HFFc6 (cell line): ENCODE measurements at places on chromosomes 13 and 19. TPM values are rescaled to one million over a fixed set of nuclear protein-coding genes. Genes with fewer than 3 reads are reported as not detected.

- no peaks in the 10 kb centered on the region for H3K4me1 ChIP-seq
- no peak for DNase-seq
- no peaks in the 10 kb centered on the region for H3K27me3 ChIP-seq
- H3K36me3 ChIP-seq = peaks cover 19% of the 10 kb centered on the region; the same call in 1 of the 2 replicates
- H3K4me3 ChIP-seq = no peak overlapping the region
Observed at GRCh38 chr19:22030680-22031079, 19.9 kb upstream of the ZNF208 start.

- H3K4me1 ChIP-seq = no peaks in the 10 kb centered on the region
- no peak overlapping the region for H3K27ac ChIP-seq
- H3K4me3 ChIP-seq = no peak overlapping the region
Observed at GRCh38 chr19:10093295-10094186, 7.4 kb downstream of the SHFL start.

GRCh38 chr19:876780-877314 is 16.1 kb downstream of the MED16 start:
- DNase-seq = no peak
- peaks cover 17% of the 10 kb centered on the region for H3K36me3 ChIP-seq
- H3K4me1 ChIP-seq = no peaks in the 10 kb centered on the region
- H3K27ac ChIP-seq = no peak overlapping the region

DNA sequence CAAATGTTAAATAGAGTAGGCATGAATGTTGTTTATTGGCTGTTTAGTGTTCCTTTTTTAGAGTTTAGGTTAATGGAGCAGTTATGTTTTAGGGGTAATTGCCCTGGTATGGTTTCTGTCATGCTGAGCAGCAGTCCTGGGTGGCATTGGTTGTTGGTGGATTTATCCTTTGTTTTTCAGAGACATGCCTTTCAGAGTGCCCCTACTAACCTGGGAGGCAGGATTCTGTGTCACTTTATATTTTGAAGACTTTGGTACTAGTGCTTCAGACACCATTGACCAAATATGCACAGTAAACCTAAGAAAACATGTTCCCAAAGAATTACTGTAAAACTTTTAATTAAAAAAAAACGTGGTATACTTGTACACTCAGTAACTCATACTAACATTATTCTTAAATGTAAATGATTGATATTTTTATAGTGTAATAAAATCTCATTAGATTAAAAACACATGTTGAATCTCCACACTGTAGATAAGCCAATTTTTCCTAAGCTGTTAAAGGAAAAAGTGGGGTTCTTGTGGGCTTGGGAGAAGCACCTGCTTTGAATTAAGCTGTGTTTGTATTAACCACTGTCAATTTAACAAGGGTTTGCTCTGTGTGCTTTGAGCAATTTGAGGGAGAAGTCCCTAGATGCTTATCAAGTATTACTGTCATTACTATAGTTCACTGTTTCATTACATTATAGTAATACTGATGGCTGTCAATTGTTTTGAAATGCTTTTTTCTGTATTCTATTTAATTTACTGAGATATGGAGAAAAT is 133.2 kb downstream of the LMO7 start:
- peaks cover 15% of the 10 kb centered on the region for H3K27me3 ChIP-seq
- peak overlapping the region; percentile 71 for H3K27ac ChIP-seq
- no peak for DNase-seq
- peaks cover 35% of the 10 kb centered on the region for H3K36me3 ChIP-seq

GRCh38 chr13:114151565-114152284 is 19.3 kb upstream of the RASA3 start:
- no peaks in the 10 kb centered on the region for H3K36me3 ChIP-seq
- no peak overlapping the region for H3K4me3 ChIP-seq
- peaks cover 12% of the 10 kb centered on the region for H3K4me1 ChIP-seq
- peaks cover 14% of the 10 kb centered on the region for H3K27me3 ChIP-seq
- DNase-seq = no peak

- H3K27me3 ChIP-seq = no peaks in the 10 kb centered on the region
- no peaks in the 10 kb centered on the region for H3K4me1 ChIP-seq
- no peak overlapping the region for H3K27ac ChIP-seq
Observed at GRCh38 chr13:34733721-34734120, 208.3 kb upstream of the NBEA start.

DNA sequence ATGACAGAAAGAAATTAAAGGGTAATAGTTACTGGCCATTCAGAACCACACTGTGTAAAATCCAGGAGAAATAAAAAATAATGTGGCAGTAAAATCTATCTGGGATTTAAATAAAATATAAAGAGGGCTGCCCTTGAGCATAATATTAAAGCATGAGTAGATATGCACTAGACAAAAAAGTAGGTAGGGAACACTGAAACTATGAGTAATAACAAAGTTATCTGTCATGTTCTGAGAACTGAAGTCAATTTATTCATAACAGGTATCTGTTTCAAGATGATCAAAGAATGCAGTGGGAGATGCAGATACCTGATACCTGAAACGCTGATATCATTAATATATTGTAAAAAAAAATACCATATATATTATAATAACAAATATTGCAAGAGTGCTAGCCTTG is 1672.0 kb downstream of the SLITRK5 start:
- no peaks in the 10 kb centered on the region for H3K36me3 ChIP-seq
- H3K27ac ChIP-seq = no peak overlapping the region
- H3K4me3 ChIP-seq = no peak overlapping the region
- DNase-seq = no peak
- H3K27me3 ChIP-seq = no peaks in the 10 kb centered on the region

DNA sequence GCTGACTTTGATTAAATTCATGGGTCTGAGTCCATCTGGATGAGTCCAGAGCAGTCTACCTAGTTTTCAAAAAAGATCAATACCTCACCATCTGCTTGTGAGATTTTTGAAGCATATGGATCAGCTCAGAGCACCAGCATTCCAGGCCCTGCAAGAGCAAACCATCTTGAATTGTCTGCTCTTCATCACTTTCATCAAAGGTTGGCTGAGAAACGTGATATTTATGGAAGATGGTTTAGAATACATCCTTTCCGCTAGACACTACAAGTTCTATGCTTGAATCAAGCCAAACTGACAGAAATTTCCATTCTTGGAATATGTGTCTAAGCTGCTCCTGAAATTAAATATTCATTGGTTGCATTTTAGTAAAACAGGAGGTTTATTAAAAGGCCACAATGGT is 190.3 kb downstream of the KCNRG start:
- no peak overlapping the region for H3K4me3 ChIP-seq
- H3K27ac ChIP-seq = no peak overlapping the region
- no peaks in the 10 kb centered on the region for H3K36me3 ChIP-seq
- H3K4me1 ChIP-seq = peaks cover 12% of the 10 kb centered on the region
- H3K27me3 ChIP-seq = peaks cover 10% of the 10 kb centered on the region

DNA sequence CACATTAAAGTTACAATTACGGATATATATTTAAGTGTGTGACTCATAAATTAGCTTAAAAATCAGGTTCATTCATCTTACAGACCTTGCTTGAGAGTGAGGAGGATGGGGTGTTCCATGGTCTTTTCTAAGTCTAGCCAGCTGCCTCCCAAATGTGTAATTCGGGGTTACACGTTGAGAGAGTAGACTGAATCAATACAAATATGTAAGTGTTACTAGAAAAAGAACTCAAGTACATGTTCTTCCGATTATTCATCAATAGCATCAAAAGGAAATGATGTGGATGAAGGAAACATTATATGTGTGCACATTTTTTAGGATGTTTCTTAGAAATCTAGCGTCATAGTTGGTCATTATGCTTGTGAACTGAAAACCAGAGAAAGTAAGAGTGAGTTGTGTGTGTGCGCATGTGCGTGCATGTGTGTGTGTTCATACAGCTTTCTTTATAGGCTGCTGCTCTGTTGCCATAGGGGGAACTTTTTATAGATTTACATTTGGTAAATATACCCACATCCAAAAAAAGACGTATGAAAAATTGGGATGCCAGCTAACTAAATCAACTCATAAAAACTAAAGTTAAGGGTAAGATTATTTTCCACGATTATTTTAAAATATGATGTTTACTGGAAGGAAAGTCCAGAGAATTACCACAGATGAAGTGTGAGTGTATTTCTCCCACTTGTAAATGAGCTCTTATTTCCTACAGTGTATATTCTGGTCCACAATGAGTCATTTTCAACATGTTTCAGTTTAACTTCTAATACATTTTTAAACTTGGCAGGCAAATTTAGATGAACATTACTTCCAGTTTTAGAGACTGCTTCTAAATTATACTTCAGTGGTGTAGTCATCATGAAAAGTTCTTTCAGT is 82.4 kb downstream of the PIBF1 start:
- H3K4me3 ChIP-seq = peak overlapping the region; percentile 79
- H3K4me1 ChIP-seq = peaks cover 21% of the 10 kb centered on the region
- H3K27ac ChIP-seq = peak overlapping the region; percentile 85
- H3K27me3 ChIP-seq = no peaks in the 10 kb centered on the region
- peak; percentile 58 for DNase-seq

DNA sequence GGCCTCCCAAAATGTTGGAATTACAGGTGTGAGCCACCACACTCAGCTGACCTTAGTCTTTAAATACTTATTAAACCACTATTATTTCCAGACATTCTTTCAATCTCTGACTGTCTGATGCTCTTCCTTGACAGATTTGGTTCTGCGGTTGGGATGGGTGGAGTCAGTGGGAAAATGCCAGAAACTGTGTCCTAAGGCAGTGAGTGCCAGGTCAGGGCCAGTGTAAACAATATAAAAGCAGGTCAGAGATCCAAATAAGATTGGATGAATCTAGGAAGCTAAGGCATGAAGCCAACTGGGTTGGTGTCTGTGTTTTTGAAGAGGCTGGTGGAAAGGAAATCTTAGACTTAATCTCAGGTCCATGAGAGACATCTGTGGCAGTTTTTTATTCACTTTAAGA is 74.7 kb downstream of the KLF5 start:
- H3K4me3 ChIP-seq = peak overlapping the region; percentile 16; the same call in 1 of the 2 replicates
- H3K4me1 ChIP-seq = peaks cover 58% of the 10 kb centered on the region
- 0 out of 2 replicates have a peak, but pooled peaks cover 2% of the 10 kb centered on the region for H3K27me3 ChIP-seq
- H3K36me3 ChIP-seq = peaks cover 12% of the 10 kb centered on the region; the same call in 1 of the 2 replicates

GRCh38 chr13:101490406-101491015 is 38.0 kb downstream of the ITGBL1 start:
- peak overlapping the region; percentile 91 for H3K27ac ChIP-seq
- H3K36me3 ChIP-seq = peaks cover 6% of the 10 kb centered on the region
- no peaks in the 10 kb centered on the region; the same call in 1 of the 2 replicates for H3K27me3 ChIP-seq
- peaks cover 61% of the 10 kb centered on the region for H3K4me1 ChIP-seq

Gene ZNF45
- total RNA-seq = 9.9 to 10.9 TPM (median 10.5 TPM) in 3 replicates

GRCh38 chr13:61286148-61286745 is 129.4 kb downstream of the PCDH20 start:
- H3K4me1 ChIP-seq = no peaks in the 10 kb centered on the region
- DNase-seq = no peak
- H3K27me3 ChIP-seq = no peaks in the 10 kb centered on the region
- no peak overlapping the region for H3K4me3 ChIP-seq

DNA sequence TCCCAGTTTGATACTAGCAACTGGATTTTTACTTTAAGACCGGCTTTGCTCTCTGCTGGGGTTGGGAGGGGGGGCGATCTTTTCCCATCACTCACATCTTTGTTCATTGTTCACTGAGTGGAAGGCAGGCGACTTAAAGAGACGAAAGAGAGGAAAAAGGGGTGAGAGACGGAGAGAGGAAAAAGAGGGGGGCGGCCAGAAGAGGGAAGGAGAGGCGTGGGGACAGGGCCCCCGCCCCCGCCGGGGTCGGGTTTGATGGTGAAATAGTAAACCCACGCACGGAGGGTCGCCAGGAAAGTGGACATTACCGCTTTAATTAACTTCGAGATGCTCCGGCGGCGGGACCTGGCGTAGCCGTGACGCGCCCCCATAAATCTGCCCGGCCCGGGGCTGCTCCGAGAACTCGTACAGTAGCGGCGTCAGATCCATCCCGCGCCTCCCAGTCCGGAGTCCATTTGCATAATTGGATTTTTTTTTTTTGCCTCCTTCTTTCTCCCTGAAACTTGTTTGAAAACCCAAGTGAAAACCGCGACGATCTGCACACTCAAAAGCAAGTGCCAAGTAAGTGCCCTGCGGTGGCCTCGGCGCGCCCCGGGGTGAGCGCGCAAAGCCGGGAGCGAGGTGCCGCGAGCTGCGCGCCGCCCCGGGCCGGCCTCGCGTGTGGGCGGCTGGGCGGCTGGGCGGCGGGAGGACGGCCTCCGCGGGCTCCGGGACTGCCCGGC is 143.9 kb upstream of the ZNF536 start:
- peaks cover 24% of the 10 kb centered on the region for H3K4me1 ChIP-seq
- H3K27me3 ChIP-seq = peaks cover 37% of the 10 kb centered on the region
- H3K4me3 ChIP-seq = peak overlapping the region; percentile 72
- no peak overlapping the region for H3K27ac ChIP-seq

DNA sequence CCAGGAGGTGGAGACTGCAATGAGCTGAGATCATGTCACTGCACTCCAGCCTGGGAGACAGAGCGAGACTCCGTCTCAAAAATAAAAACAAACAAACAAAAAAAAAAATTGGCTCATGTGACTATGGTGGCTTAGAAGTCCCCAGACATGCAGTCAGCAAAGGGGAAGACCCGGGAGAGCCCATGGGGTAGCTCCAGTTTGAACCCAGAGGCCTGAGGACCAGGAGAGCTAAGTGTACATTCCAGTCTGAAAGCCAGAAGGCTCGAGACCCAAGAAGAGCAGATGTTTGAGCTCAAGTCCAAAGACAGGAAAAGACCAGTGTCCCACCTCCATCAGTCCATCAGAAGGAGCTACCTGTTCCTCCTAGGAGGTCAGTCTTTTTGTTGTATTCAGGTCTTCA is 175.2 kb downstream of the TSHZ3 start:
- H3K27ac ChIP-seq = no peak overlapping the region
- H3K27me3 ChIP-seq = peaks cover 6% of the 10 kb centered on the region
- no peaks in the 10 kb centered on the region; the same call in 1 of the 2 replicates for H3K36me3 ChIP-seq
- no peak for DNase-seq
- H3K4me1 ChIP-seq = no peaks in the 10 kb centered on the region

Gene KISS1R
- total RNA-seq = not detected in 3 replicates

Gene SIGLECL1
- not detected in 2 replicates for total RNA-seq

GRCh38 chr13:35711909-35712308 is 235.4 kb upstream of the MAB21L1 start:
- no peak overlapping the region for H3K4me3 ChIP-seq
- no peak overlapping the region for H3K27ac ChIP-seq
- no peaks in the 10 kb centered on the region for H3K36me3 ChIP-seq
- DNase-seq = no peak

Gene NBEA
- total RNA-seq = 6.5 to 8.3 TPM (median 7.0 TPM) in 3 replicates

GRCh38 chr13:71752775-71753513 is 114.1 kb downstream of the DACH1 start:
- H3K4me3 ChIP-seq = no peak overlapping the region
- H3K36me3 ChIP-seq = no peaks in the 10 kb centered on the region
- DNase-seq = no peak
- no peaks in the 10 kb centered on the region; the same call in 1 of the 2 replicates for H3K27me3 ChIP-seq
- H3K4me1 ChIP-seq = no peaks in the 10 kb centered on the region

Gene BRSK1
- 11.3 to 14.1 TPM (median 12.1 TPM) in 3 replicates for total RNA-seq

- H3K36me3 ChIP-seq = peaks cover 18% of the 10 kb centered on the region
- 0 out of 2 replicates have a peak overlapping the region, but pooled peaks have one; percentile 24 for H3K27ac ChIP-seq
- DNase-seq = peak; percentile 31
- no peaks in the 10 kb centered on the region for H3K4me1 ChIP-seq
- H3K27me3 ChIP-seq = no peaks in the 10 kb centered on the region; the same call in 1 of the 2 replicates
- H3K4me3 ChIP-seq = no peak overlapping the region
Observed at GRCh38 chr13:39016787-39017186, 21.1 kb downstream of the PROSER1 start.

Gene ASPDH
- not detected in 3 replicates for total RNA-seq

- no peaks in the 10 kb centered on the region for H3K4me1 ChIP-seq
- no peaks in the 10 kb centered on the region; the same call in 1 of the 2 replicates for H3K27me3 ChIP-seq
Observed at GRCh38 chr13:78940455-78941130, 281.6 kb upstream of the OBI1 start.
